KBM-7 (cell line): ENCODE measurements at places on chromosomes 4 and X.

- DNase-seq: no peak
These were observed 59.0 kb downstream of the ELF4 start for GRCh38 chrX:130051176-130051845.

DNA sequence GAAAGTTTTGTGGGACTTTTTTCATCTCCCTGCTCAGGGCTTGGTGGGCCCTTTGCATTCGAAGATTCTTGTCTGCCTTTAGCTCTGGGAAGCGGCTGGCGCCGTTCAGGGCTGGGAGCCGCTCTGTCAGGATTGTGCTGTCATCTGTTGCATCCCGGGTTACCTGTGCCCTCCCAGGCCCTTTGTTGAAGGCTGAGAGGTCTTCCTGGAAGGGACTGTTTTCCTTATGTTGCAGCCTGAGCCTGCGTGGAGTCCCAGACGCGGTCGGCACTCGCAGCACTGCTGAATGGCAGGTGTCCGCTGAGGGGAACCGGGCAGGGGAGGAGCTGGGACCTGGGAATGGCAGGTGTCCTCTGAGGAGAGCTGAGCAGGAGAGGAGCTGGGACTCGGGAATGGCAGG is 15.9 kb downstream of the RGS12 start:
- no peak for DNase-seq

DNA sequence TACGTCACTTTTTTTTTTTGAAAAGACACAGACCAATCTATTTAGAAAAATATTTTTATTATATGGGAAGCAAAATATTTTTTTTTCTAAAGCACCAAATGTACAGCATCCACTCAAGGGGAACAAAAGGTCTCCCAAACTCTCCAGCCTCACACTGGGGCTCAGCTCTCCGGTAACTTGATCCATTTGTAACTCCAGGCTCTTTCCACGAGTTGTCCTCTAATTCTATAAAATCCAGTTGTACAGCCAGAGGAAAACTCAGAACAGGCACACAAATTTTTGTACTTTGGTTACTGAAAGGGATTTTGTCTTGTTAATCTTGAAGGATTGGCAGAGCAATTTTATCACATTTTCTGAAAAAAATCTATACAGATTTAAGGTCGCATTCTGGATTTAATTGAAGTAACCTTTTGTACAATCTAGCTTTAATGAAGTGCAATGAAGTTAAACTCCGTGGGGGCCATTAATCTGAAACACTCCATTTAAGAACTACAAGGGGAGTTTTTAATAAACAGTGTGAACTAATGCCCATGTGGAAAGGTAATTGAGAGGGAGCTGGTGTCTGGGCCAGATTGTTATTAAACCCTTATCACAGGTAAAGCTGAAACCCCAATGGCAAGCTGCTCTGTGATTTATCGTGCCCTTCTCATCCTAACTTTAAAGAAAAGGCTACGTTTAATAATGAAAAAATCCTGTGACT is 161.2 kb upstream of the FRG1 start:
- no peak for DNase-seq

DNA sequence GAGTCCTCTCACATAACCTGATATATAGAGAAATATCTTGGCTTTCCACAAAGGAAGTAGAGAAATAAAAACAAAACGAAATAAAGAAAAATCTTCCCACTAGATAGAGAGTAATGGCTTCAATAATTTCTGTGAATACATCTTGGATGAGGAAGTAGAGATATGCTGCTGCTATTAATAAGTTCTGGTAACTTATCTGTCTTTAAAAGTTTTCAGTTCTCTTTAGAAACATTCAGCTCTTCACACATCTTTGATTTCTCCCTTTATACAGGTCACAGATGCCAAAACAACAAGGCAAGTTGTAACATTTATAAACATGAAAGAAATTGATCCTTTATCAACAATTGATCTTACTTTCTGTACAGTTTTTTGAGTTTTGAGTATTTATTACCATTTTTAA is 615.8 kb downstream of the TRAM1L1 start:
- no peak for DNase-seq

- no peak for DNase-seq
These were observed 57.0 kb downstream of the XAGE2 start for GRCh38 chrX:52425775-52426174.

GRCh38 chr4:101256222-101256621 is 91.1 kb downstream of the PPP3CA start:
- no peak for DNase-seq

DNA sequence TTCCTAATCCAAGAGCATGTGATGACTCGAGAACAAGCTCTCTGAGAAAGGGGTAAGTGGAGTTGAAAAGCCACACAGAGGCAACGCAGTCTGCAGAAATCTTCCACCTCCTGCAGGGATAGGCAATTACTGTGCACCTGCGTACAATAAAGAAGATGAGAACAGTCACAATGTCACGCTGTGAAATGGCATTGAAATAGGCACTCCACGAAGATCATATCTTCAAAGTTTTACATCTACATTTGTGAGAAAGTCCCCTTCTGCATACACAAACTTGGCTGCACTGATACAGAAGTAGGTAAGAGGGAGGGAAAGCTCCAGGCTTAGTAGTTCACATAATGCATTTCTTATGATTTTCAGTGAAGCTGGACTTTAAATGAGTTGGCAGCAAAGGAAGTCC is 27.1 kb downstream of the DDX60L start:
- DNase-seq: no peak

DNA sequence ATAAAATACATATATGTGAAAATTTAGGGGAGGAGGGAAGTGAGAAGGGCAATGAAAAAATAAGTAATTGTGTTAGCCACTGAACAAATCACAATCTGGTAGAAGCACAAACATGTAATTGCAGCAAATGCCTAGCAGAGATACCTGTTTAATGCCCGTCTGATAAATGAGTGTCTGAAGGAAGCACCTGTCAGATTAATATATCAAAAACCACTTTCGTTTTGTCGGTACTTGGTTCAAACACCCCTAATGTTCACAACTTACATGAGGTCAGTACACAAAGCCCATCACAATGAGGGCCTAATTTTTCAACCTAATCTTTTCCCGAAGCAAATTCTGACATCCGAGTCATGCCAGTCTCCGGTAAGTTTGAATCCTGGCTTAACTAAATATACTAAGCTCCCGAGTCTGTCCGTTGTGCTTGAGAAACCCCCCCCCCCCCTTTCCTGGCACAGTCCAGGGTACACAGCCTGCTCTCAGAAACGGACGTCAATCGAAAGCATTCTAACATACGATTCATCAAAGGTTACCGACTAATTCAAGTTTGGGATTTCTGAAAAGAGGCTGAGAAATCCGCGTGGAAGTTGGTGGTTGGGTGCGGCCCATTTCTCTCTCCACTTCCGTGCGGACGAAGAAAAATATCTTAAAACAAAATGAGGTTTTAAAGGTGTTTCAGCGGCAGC is 758 bp downstream of the SDAD1 start:
- no peak for DNase-seq

DNA sequence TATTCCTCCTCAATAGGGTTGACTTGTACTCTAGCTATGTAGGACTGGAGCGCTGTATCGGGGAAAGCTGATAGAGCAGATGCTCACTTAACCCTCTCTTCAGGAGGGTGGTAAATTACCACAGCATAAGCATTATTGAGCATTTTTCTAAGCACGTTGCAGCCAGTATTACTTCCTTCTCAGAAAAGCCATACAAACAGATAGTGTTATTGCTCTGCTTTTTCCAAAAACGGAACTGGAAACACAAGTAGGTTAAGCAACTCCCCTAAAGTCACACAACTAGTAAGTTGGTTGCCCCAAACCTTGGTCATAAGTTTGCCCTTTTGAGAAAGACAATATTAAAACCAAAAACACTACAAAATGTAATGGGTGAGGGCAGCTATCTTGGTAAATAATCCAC is 73.9 kb downstream of the REELD1 start:
- DNase-seq: peak; percentile 46
